ENCODE measurements at places on chromosomes 2 and 18. TPM values are rescaled to one million over a fixed set of nuclear protein-coding genes. Genes with fewer than 3 reads are reported as not detected.
A peak's percentile ranks its signal among the peaks of the same experiment; 100 is the strongest.

DNA sequence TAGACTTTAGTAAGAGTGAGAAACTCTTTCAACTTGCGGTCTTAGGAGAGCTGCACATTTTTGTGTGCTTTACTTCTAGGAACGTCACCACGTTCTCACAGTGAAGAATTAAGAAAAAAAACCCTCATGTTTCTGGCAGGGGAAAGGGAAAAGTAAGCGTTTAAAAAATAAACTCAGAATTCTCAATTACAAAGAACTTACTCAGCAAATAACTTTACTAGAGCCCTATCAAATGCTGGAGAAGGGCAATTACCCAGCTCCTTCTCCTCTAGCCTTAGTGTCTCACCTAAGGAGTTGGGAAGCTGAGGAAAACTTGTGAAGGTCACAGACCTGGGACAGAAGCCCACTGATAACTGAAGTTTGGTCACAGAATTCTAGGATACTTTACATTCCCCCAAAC is 1500.3 kb downstream of the LRP1B start:
- DNase-seq = no peak

DNA sequence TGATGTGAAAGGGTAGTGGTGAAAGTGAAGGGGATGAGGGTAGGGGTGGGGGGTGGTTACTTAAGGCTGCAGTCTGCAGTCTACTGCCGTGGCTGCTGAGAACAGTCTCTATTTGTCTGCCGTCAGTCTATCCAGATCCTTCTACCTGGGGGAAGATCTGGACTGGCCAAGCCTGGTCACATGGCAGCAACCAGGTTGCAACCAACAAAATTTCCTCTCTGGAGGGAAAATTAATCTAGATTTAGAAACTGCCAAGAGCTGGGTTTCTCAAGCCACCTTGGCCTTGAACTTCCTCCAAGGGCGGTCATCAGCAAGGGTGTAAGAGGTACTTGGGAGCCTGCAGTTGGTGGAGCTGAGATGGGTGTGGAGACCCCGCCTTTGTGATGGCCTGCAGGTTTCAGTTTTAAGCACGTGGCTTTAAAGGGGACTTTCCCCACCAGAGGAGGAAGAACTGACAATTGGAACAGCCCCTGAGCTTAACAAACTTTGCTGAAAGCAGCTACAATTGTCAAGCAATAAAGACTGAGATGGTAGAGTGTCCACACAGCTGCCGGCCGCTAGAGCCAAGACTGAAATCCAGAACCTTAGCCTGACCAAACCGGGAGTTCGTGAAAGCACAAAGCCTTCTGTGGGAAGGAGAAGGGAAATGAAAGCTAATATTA is 31.4 kb upstream of the KCMF1 start:
- no peak for DNase-seq

Gene DPYSL5
- 1.2 TPM for total RNA-seq

DNA sequence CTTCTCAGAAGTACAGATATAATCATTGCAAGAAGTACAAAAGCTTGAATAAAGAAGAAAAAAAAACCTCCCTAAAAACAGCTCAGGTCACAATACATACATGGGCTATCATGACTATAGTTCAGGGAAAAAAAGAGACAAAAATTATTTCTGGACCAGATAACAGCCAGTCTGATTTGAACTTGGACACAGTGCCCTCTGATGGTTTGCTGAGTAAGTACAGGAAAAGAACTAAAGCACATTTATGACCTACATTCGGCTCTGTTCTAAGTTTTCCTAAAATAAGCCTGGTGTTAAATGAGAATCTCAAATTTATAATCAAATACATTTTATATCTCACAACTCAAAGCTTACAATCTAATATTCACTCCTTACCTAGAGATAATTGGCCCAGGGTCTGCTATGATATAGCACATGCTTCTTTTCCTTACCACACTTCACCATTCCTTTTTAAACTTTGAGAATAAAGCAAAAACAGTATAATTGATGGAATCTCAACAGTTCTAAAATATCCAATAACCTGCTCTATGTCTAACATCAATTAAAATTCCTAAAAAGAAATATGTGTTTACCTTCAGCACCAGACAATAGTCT is 81.1 kb downstream of the RAPH1 start:
- peak; percentile 74 for DNase-seq

GRCh38 chr2:120204022-120204405 is 19.2 kb downstream of the TMEM185B start:
- DNase-seq = peak; percentile 27

- no peak for DNase-seq
These were observed 97.3 kb upstream of the DCC start for GRCh38 chr18:52242711-52243110.

GRCh38 chr2:32940316-32940997 is 6.3 kb upstream of the LTBP1 start:
- DNase-seq = no peak

DNA sequence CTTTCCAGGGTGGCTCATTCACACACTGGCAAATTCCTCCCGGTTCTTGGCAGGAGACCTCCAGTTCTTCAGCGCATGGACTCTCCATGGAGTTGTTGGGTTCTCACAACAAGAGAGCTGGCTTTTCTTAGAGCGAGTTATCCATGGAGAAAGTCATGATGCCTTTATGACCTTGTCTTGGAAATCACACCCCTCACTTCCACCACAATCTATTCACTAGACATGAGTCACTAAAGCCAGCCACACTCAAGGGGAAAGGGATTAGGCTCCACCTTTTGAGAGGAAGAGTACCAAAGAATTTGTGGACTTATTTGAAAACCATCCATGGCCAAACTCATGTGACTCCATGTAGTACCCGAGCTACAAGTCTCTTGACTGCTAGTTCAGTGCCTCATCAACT is 160.5 kb downstream of the SETBP1 start:
- DNase-seq = no peak

Gene MYO5B
- 39.1 TPM for total RNA-seq

DNA sequence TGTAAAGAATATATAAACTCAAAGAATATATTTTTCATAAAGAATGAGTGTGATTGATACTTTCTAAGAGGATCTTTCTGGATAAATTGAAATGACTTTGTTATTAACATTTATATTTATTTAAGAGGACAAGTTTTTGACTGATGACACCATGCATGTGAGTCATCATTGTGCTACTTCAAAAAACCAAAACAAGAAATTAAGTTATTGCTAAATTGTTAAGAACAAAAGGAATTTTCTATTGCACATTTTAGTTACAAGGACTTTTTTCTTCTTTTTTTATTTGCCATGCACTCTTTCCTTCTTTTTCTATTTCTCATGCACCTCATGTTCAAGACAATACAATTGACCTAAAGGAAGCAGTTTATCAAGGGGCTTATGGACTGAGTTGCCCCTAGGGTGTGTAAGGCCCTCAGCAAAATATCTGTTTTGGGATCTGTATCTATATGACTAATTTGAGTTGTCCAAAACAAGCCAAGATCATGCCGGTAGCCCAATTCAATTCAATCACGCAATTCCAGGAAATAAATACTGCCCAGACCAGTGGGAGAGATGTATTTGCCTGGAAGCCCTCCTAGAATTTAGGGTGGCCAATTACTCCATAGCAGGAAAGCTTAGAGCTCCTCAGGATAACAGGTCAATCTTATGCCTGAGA is 654.3 kb downstream of the METTL4 start:
- no peak for DNase-seq

DNA sequence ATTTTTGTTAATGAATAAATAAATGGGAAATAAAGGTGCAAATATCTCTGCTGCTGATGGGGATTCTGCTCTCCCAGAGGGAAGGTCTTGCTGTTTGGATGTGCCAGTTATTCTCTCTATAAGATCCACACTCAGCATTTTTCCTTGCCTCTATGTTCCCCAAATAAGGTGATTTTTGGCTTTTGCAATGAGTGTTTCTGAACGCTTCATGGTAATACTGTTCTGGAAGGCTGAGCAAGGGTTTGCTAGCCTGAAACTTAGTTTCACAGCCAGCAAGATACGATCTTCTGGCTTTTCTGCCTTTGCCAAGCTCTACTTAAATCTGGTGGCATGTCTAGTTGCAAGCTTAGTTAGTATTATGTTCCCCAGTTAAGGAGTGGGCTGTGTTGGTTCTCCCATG is 114.6 kb downstream of the LPIN1 start:
- DNase-seq = no peak

DNA sequence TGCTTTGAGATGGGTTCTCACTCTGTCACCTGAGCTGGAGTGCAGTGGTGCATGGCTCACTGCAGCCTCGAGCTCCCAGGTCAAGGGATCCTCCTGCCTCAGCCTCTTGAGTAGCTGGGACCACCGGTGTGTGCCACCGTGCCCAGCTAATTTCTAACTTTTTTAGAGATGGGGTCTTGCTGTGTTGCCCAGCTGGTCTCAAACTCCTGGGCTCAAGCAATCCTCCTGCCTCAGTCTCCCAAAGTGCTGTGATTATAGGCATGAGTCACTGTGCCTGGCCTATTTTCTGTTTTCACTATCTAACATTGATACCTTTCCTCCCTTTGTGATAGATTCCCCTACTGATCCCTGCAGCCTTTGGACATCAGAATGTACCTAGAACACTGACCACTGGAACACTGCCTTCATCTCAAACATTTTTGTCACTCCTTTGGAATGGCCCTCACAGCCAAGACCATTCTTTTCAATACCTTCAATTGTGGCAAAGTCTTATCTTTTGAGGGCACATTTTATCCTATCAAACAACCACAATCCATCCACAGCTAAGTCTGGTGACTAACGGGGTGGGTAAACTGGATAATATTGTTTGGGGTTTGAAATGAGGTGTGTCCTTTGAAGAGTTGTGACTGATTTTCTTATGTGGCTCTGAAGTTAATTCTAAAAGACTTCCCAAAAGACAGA is 43.7 kb downstream of the EPAS1 start:
- DNase-seq = no peak

Gene VWC2L
- total RNA-seq = not detected

GRCh38 chr2:47344890-47345589 is 57.9 kb upstream of the MSH2 start:
- DNase-seq = peak; percentile 95

GRCh38 chr2:20648206-20648605 is 2.7 kb downstream of the HS1BP3 start:
- no peak for DNase-seq

DNA sequence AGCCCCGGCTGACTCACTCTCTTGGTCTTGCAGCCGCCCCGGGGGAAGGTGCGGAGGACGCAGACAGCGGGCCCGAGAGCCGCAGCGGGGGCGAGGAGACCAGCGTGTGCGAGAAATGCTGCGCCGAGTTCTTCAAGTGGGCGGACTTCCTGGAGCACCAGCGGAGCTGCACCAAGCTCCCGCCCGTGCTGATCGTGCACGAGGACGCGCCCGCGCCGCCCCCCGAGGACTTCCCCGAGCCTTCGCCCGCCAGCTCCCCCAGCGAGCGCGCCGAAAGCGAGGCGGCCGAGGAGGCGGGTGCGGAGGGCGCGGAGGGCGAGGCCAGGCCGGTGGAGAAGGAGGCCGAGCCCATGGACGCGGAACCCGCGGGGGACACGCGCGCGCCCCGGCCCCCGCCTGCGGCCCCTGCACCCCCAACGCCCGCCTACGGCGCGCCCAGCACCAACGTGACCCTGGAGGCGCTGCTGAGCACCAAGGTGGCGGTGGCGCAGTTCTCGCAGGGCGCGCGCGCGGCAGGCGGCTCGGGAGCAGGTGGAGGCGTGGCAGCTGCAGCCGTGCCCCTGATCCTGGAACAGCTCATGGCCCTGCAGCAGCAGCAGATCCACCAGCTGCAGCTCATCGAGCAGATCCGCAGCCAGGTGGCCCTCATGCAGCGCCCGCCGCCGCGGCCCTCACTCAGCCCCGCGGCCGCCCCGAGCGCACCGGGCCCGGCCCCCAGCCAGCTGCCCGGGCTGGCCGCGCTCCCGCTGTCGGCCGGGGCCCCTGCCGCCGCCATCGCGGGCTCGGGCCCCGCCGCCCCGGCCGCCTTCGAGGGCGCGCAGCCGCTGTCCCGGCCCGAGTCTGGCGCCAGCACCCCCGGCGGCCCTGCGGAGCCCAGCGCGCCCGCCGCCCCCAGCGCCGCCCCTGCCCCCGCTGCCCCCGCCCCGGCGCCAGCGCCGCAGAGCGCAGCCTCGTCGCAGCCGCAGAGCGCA is 12.7 kb downstream of the SALL3 start:
- no peak for DNase-seq

DNA sequence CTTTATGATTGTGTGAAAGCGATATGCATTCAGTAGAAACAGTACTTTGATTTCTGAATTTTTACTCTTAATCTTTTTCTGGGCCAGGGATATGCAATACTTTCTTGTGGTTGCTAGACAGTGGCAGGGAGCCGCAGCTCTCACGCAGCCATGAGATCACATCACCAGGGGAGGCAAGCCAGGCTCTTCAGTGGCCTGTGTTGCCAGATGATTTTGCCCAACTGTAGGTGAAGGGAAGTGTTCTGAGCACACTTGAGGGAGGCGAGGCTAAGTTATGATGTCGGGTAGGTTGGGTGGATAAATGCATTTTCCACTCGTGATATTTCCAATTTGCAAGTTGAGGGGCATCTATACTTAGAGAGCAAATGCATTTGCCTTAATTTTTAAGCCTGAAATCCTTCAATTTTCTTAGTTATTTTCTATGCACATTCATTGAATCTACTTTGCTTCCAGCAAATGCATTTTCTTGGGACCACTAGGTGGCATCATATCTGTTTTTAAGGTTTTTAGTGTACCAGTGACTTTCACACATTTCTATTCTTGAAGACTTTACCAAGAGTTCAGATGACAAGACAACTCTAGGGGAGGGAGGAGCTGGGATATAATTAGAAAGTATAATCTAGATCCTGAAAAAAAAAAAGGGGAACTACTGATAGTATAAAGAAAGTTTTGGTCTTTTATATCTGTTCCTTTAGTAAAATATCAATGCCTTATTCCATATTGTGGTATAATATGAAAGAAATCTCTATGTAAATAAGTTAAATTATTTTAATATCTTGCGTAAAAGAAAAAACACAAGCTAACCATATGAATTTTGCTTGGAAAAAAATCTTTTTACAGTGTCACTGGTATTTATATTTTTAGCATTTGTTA is 643.3 kb downstream of the SOCS6 start:
- peak; percentile 26 for DNase-seq

GRCh38 chr2:88195246-88195645 is 25.1 kb downstream of the THNSL2 start:
- no peak for DNase-seq

- DNase-seq = no peak
These were observed 13.5 kb downstream of the ANKRD12 start for GRCh38 chr18:9150121-9150520.

GRCh38 chr2:160695402-160696086 is 201.9 kb upstream of the RBMS1 start:
- DNase-seq = peak; percentile 45

Gene TMEM18
- total RNA-seq = 20.0 TPM

- DNase-seq = no peak
These were observed 327 bp downstream of the LTBP1 start for GRCh38 chr2:32947076-32947483.

Gene REG3A
- not detected for total RNA-seq

Gene RNF152
- 22.9 TPM for total RNA-seq

GRCh38 chr18:63579616-63580015 is 7.5 kb upstream of the SERPINB13 start:
- DNase-seq = no peak

GRCh38 chr2:121722479-121722878 is 14.2 kb downstream of the NIFK start:
- no peak for DNase-seq

Measured in SJCRH30 (cell line).